ENCODE measurements at places on chromosomes 11 and 22. TPM values are rescaled to one million over a fixed set of nuclear protein-coding genes. Genes with fewer than 3 reads are reported as not detected.

DNA sequence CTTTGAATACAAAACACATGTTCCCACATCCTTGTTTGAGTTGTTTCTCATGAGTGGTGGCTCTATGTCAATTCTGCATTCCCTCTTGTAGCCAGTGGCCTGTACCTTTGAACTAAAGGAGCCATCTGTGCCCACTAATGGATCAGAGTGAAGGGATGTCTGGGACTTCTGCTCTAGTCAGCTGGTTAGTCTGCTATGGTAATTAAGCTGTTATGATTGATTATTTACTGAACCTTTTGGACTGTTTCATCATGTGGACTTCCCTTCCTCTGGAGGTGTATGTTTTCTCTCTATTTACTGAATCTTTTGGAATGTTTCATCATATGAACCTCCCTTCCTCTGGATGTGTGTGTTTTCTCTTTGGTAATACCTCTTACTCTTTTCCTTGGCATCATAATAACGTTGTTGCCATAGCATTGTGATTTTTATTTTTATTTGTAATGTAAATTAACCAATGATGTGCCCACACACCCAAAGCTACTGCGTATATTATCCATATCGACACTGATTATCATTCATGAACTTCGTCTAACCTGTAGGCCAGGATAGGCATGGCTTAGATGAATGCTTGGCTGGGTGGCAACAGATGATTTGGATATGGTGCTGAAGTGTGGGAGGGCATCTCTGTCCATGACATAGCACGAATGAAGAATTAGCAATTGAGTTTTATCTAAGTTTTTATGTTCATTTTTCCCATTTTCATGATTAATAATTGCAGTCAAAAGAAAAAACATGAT is 112.3 kb upstream of the SORL1-AS1 start:
- no peak for DNase-seq

- DNase-seq: peak; percentile 3
These were observed 456.2 kb downstream of the TBC1D22A start for GRCh38 chr22:47218671-47219070.

- peak; percentile 83 for DNase-seq
These were observed at the start of gene BARX2 for GRCh38 chr11:129375751-129376657. BARX2 (plus strand) TSS chr11:129375848; CDS start chr11:129376036, 188 bp downstream.

DNA sequence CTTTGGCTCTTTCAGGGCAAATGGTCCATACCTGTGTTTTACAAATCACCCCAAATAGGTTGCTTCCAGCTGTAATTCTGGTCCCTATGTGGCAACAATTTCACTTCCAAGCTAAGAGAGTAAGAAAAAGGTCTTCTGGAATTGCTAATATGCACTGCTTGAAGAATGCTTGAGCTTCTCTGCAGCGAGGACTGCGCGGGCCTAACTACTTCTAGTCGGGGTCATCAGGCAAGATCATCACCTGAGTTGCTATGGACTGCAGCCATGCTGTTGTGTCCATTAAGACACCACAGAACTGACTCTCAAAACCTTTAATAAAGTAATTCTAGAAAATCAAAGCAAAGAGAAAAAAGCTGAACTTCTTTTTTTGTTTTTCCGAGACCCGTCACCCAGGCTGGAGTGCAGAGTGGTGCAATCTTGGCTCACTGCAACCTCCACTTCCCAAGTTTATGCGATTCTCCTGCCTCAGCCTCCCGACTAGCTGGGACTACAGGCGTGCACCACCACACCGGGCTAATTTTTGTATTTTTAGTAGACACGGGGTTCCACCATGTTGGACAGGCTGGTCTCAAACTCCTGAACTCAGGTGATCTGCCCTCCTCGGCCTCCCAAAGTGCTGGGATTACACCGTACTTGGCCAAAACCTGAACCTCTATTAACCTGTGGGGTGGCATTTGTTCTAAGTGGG is 2.2 kb downstream of the JOSD1 start:
- DNase-seq: no peak

DNA sequence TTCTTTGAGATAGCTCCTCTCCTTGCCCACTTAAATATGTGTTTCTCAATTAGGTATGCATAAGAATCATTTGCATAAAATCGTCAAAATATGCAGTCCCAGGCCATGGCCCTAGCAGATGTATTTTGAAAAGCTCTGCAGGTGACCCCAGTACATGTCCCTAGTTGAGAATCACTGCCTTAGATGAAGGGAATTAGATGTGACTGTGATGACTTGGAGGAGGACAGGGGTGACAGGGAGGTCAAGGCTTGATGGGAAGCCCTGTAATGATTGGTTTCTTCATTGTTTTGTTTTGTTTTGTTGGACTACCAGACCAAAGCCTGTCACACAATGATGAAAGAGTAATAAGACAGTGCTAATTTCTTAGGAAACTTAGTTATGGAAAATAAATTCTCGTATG is 74.4 kb downstream of the TNRC6B start:
- DNase-seq: no peak

DNA sequence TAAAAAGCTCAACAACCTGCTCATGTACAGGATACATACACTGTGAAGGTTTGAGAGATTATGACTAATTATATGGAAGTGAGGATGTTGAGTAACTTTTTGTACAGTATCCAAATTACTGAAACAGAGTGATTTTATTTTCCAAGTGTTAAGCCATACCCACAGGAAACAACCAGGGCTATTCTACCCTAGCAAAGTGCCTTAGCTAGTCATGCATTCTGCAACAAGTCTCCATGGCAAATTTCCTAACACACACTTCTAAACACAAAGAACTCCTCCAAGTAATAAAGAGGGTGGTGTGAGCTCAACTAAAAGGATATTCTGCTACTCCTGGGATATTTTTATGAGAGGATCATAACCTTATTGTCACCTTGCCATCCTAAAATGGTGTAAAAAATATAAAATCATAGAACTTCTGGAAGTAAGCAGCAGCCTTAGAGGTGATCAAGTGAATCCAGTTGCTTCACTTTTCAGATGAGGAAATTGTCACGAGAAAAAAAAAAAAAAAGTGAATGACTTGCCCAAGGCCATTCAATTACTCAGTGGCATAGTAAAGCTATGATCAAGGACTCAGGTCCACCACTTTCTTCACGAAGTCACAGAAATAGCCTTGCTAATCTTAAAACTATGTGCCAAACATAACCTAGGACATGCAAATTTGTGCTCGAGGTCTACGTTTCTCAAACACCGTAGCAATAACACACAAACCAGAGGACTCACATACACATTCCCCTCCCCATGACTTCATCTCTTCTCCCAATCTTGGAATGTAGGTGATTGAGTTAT is 4.2 kb downstream of the LGR4 start:
- no peak for DNase-seq

- DNase-seq: no peak
These were observed 87.0 kb downstream of the FAM168A start for GRCh38 chr11:73510877-73511276.

GRCh38 chr11:34194576-34195335 is 89.3 kb downstream of the NAT10 start:
- no peak for DNase-seq

DNA sequence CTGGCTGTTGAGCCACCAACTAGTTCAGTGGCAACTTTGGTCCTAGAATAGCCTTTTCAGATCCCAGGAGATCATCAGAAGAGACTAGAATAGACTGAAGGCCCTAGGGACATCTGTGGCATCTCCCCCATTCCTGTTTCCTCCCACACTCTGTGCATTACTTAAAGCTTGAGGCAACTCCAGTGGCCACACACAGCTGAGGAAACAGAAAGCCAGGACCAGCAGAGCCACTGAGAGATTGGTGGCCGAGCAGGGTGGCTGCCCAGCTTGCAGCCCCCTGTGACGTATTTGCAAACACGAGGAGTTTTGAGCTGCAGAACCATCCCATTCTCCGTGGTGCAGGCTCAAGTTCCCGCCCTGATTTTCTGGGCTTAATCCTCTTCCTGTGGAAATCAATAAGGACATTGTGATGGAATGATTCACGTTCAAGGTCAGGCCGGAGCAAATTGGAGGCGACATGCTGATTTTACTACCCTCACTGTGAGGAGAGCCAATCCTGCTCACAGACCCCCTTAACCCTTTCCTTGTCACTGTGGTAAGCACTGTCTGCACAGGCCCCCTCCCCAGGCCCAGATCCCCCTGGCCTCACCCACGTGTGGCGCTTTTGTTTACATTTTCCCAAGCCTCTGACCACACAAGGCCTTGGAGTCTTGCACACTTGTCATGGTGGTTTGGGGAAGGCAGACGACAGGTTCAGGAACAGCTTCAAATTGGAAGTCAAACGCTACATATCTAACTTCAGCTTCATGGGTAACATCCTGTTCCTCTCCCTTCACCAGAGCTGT is 69.1 kb upstream of the MYOD1 start:
- no peak for DNase-seq

GRCh38 chr22:46996595-46997310 is 234.3 kb downstream of the TBC1D22A start:
- no peak for DNase-seq

DNA sequence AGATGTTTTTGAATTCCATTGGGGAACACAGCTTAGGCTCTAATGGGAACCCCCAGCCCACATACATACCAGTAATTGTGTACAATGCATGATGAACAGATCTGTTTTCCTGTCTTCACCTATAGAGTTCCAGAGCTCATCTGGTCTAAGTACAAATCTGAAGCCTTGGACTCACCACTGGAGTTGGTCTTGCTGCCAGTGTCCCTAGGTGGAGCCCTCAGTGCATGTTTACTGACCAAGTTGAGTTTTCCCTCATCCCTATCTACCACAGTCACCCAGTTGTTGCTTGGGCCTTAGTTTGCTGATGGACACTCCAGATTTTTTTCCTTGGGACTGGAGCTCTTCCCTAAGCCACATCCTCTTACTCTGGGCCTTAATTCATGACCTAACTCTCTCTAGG is 159.2 kb upstream of the DDI1 start:
- no peak for DNase-seq

GRCh38 chr11:69437001-69437875 is 44.2 kb upstream of the LINC01488 start:
- peak; percentile 64 for DNase-seq

DNA sequence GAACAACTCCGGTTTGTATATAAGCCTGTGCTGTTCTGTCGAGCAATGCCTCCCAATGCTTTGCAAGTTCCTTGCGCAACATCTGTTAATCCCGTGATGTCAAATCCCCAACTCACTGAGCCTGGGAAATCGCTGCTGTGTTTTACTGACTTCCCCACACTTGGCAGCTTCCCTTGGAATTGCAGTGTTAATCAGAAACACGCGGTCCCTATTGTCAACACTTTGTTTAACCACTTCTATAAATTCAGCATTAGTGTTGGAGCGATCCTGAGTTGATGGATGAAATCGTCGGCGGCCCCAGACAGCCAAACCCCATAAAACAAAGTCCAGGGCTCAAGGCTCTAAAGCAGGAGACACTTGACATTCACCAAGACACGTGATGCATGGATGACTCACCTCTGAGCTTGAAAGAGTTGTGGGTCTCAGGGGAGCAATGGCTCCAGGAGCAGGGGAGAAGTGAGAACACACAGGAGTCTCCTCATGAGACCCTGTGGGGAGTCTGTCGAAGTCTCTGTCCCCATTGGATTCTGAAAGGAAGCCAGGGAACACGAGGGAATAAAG is 555.3 kb downstream of the MIAT start:
- DNase-seq: peak; percentile 78

- peak; percentile 44 for DNase-seq
These were observed at the start of gene AP5B1 for GRCh38 chr11:65780770-65781151. AP5B1 (minus strand) TSS chr11:65780976; CDS start chr11:65780591, 385 bp downstream.

GRCh38 chr11:30741039-30741550 is 154.9 kb upstream of the MPPED2 start:
- DNase-seq: no peak

DNA sequence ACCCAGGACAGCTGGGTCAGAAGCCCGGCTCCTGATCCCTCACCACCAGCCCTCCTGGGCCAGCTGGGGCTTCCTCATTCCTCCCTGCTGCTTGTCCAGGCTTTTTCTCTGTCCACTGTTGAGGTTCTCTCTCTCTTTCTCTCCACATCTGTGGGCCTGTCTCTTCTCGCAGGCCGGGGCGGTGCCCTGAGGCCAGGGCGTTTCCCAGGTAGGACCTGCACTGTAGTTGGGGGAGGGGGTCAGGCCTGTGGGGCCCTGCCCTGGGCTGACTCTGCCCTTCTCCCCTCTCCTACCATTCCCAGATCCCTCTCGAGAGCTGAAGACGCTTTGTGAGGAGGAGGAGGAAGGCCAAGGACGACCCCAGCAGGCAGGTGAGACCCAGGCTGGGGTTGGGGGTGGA is 4.9 kb downstream of the EHBP1L1 start:
- DNase-seq: no peak

GRCh38 chr11:22775248-22775647 is 54.4 kb downstream of the SVIP start:
- no peak for DNase-seq

- DNase-seq: peak; percentile 32
These were observed 62.6 kb downstream of the TRAF6 start for GRCh38 chr11:36447514-36447913.

GRCh38 chr22:36258701-36259614 is 6.0 kb downstream of the APOL1 start:
- peak; percentile 82 for DNase-seq

- DNase-seq: no peak
These were observed 1.2 kb downstream of the P2RY6 start for GRCh38 chr11:73273222-73273895.

DNA sequence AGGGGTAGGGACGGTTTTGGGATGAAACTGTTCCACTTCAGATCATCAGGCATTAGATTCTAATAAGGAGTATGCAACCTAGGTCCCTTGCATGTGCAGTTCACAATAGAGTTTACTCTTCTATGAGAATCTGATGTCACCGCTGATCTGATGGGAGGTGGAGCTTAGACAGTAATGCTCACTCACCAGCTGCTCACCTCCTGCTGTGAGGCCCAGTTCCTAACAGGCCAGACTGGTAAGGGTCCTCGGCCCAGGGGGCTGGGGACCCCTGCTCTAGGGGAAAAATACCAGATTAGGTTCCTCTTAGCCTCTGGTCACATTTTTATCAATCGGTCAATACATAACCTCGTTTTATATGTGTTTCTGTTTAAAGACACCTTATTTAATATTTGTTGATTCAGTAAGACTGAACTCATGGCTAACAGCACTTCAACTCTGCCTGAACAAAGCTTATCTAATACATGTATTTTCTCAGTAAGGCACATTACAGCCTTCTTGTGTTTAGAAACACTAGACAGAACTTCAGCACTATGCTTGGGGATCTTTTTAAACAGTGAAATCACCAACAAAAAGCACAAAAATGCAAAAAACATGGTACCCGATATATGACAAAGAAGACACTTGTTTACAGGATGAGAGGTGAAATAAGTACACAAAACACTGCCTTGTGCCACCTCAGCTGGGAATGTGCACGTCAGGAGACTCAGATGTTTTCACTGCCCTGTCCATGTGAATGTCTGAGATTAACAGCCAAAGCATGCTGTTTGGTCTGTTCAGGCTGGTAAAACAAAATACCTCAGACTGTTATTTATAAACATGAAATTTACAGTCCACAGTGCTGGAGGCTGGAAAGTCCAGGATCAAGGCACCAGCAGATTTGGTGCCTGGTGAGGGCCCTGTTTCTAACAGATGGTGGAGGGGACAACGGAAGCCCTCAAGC is 107.5 kb downstream of the USP35 start:
- no peak for DNase-seq

The ST14 gene
- 24.3 TPM for total RNA-seq

The GLYAT gene
- not detected for total RNA-seq

The PICK1 gene
- 32.4 TPM for total RNA-seq

The C11orf16 gene
- total RNA-seq: 14.0 TPM

The OR10A3 gene
- total RNA-seq: not detected

The HBG2 gene
- total RNA-seq: 8.2 TPM

The OVOL1 gene
- 0.77 TPM for total RNA-seq

The BBOX1 gene
- 1.1 TPM for total RNA-seq

The ARHGEF12 gene
- 86.1 TPM for total RNA-seq

The ABTB2 gene
- 2.8 TPM for total RNA-seq

The CYB5R2 gene
- 14.9 TPM for total RNA-seq

The F2 gene
- total RNA-seq: 0.26 TPM
